ENCODE measurements at places on chromosomes 6 and 20. TPM values are rescaled to one million over a fixed set of nuclear protein-coding genes. Genes with fewer than 3 reads are reported as not detected.

- no peak for DNase-seq
Measured at GRCh38 chr6:86476311-86476710, 461.0 kb upstream of the HTR1E start.

DNA sequence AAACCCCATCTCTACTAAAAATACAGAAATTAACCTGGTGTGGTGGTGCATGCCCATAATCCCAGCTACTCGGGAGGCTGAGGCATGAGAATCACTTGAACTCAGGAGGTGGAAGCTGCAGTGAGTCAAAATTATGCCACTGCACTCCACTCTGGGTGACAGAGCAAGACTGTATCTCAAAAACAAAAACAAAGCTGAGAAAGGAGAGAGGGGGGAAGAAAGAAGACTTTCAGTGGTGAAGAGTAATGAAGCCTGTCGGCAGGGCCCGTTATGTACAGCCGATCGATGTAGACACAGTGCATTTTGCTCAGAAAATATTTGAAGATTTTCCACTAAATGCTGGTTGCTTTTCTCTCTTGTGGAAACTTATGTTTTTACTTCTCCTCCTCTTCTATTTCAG is 13.8 kb downstream of the VAPB start:
- DNase-seq: no peak

GRCh38 chr6:89360415-89360999 is 8.0 kb upstream of the UBE2J1 start:
- DNase-seq: peak; percentile 77

DNA sequence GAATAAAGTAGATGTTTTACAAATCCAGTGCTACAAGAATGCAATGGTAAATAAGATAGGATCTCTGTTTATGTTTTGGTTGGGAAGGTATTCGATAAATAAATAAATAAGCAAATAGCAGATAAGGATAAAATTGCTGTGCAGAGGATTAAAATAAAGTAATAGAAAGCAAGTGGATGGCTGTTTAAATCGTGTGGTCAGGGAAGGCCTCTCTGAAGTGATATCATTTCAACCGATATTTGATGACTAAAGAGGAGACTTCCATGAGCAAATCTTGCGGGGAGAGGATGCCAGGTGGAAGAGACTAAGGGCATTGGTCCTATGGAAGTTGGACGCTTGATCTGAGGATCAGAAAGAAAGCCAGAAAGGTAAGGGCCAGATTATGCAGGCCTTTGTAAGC is 92.0 kb upstream of the CCN2 start:
- no peak for DNase-seq

RIN2 gene
- 56.6 TPM for total RNA-seq

GRCh38 chr6:119742188-119742803 is 392.7 kb upstream of the MAN1A1 start:
- peak; percentile 36 for DNase-seq

DNA sequence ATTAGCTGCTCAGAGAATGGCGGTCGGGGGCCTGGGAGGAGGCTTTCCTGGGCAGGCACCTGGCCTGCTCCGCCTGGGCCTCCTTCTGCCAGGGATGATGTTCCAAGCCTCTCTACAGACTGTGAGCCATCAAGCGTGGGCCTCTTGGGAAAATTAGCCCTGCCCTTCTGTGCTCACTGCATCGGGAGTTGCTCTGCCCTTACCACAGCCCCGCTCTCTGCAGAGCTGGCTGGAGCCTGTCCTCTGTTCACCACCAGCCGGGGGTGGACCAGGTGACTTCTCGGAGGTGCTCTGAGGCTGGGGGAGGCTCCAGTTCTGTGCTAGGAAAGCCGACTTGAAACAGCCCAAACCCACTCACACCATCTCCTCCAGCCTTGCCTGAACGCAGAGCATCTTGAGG is 24.2 kb downstream of the MDGA1 start:
- no peak for DNase-seq

DNA sequence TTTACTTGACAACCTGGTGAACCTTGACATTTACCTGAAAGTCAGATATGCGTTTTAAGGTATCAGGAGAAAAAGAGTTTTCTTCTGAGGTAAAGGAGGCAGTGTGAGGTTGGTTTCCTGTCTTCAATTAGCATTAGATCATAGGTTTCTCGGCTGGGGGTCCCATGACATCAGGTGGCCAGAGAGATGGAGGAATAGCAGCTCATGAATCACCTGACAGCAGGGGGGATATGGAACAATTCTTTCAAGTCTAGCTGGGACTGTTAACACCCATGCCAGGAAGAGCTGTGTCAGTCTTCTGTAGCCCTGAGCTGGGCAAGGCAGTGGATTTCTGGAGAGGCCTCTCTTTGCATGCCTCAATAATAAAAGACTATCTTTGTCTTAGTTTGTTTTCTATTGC is 108.0 kb upstream of the TMEM170B start:
- DNase-seq: peak; percentile 94

GRCh38 chr6:161151660-161152526 is 122.0 kb downstream of the AGPAT4 start:
- peak; percentile 29 for DNase-seq

SNAP91 gene
- not detected for total RNA-seq

- DNase-seq: no peak
Measured at GRCh38 chr6:167738386-167738785, 88.3 kb upstream of the AFDN start.

- no peak for DNase-seq
Measured at GRCh38 chr6:170440437-170440836, 112.7 kb downstream of the PSMB1 start.

DNA sequence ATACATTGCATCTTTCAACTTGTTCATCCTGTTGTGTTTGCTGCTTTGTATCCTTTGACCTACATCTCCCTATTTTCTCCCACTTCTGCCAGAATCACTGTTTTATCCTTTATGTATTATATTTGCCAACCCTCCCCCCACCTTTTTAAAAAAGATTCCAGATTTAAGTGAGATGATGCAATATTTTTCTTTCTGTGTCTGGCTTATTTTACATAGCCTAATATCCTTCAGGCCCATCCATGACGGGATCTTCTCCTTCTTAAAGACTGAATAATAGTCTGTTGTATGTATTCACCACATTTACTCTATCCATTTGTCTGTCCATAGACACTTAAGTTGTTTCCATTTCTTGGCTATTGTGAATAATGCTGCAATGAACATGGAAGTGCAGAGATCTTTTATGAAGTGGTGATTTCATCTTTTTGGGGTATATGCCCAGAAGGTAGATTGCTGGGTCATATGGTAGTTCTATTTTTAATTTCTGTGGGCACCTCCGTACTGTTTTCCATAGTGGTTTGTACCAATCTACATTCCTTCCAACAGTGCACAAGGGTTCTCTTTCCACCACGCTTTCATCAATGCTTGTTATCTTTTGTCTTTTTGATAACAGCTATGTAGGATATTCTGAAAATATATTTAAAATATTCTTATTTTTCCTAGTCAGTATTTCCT is 181.0 kb downstream of the CDKAL1 start:
- no peak for DNase-seq

DNA sequence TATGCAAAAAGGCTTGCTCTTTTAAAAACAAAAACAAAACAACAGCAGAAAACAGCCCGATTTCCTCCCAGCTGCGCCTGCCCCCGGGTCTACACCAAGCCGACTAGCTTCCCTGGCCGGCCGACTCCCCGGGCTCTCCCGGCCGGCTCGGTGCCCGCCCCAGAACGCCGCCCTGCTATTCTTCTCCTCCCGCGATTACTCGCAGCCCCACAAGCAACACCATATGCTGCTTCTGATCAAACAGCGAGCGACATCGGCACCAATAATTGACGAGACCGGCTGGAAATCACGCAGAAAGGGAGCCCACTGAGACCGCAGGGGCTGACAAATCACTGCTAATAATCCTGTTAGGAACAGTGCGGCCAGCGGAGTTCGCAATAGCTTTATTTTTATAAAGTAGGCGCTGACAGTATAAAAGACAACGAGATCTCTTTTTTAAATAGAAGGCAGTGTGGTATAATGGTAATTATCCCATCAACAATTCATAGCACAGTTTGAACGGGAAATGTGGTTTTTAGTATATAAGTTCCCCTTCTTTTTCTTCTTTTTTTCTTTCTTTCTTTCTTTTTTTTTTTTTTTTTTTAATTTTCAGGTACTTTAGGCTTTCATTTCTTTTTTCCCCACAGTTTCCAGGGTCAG is 3.3 kb downstream of the SIM1 start:
- peak; percentile 81 for DNase-seq

DNA sequence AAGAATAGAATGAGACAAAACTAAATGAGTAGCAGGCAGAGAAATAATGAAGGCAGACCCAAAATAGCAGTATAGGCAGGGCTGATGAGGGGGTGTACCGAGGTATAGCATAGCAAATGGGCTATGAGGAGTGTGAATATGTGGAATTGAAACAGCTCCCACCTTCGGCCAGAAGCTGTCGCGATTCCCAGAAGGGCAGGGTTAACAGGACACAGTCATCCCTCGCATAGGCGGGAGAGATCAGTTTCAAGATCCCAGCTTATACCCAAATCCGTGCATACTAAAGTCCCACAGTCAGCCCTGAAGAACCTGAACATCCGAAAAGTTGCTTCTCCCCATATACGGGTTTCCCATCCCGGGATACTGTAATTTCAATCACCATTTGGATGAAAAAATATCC is 82.7 kb downstream of the PTPRK start:
- DNase-seq: no peak

GPR63 gene
- not detected for total RNA-seq

- DNase-seq: no peak
Measured at GRCh38 chr20:55678126-55678525, 327.2 kb downstream of the CBLN4 start.

DNA sequence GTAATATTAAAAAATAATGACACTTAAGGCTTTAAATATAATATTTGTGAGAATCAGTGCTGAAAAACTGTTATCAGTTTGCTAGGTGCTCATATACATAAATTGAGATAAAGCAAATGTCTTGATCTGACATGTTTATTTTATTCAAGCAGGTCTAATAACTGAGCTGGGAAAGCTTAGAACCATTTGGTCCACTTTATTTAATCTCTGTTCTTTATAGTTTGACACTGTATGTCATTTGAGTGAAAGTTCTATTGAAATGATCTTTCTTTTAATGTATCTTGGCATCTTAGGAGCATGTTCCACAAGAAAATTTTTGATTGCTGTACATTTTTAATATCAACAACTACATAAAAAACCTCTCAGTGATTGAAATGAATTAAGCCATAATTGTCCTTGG is 772.0 kb upstream of the NRSN1 start:
- DNase-seq: no peak

GRCh38 chr6:106360410-106360988 is at the start of gene CRYBG1:
CRYBG1 (plus strand) TSS chr6:106360717; CDS start chr6:106360909, 192 bp downstream.
- DNase-seq: peak; percentile 58

GRCh38 chr20:6828794-6829423 is 61.4 kb downstream of the BMP2 start:
- peak; percentile 69 for DNase-seq

DNA sequence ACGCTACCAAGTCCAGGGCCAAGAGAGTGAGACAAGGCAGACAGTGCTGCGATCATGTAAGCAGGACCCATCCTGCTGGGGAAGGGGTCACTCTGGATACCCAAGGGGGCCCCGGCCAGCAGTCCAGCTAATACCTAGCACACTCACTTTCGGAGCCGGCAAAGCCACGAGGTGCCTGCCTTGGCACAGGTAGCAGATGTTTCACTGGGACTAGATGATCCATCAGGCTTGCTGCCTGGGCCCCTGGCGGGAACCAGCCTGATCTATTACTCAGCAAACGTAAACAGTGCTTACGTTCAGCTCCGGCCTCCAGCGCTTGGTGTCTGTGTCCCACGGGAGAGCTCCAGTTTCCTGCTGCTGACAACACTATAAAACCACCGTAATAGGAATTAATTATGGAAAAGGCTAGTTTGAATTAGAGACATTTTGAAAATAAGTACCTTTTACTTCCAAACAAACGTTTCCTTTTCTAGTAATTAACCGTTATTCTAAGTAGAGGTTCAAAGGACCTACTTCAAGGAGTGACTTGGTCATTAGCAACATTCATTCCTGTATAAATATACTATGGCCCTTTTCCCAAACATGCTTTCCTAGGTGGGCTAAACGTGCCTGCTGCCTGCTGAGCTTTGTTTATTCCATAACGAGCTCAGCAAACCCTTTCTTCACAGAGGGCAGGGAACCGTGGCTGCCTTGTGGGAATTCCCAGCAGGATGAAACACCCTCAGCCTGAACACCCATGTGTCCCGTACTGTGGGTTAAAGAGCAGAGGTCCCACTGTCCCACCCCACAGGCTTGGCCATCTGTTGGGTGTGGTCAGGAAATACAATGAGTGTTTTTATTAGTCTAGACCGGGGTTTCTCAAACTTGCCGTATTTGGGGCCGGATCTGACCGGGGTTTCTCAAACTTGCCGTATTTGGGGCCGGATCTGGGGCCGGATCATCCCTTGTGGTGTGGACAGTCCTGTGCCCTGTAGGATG is 18.4 kb downstream of the SLC22A23 start:
- peak; percentile 74 for DNase-seq

GRCh38 chr20:36055145-36055544 is 86.8 kb downstream of the CNBD2 start:
- DNase-seq: no peak

- peak; percentile 100 for DNase-seq
Measured at GRCh38 chr20:4443016-4443415, 278.7 kb upstream of the PRND start.

SYCP2L gene
- not detected for total RNA-seq

PCK1 gene
- not detected for total RNA-seq

DNA sequence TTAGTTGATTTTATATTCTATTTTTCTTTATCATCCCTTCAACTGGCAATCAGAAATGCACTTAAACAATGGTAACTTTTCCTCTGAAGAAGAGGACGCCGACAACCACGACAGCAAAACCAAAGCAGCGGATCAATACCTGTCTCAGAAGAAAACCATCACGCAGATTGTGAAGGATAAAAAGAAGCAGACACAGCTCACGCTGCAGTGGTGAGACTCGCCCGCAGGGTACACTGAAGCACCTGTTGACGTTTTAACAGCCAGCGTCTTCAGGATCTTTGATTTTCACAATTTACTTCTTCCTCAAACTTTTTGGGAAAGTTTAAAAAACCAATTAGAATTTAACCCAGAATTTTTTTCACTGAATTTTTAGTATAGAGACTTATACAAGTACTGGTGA is 701 bp downstream of the RFX6 start:
- no peak for DNase-seq

KHDC1 gene
- 11.4 TPM for total RNA-seq

DNA sequence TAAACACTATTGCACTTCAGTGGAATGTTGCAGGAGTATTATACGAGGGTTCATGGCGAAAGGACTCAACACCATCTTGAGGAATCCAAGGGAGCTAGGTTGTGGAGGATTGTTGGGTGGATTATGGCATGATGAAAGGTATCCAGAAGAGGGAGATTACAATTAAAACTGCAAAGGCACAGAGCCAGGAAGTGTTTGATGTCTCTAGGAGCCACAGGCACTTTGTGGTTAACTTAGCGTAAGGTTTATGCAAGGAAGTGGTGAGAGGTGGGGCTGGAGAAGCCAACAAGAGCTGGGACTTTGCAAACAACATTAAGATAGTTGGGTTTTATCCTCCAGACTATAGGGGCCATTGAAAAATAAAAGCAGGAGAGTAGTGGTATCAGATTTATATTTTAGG is 86.6 kb upstream of the TPD52L1 start:
- peak; percentile 95 for DNase-seq

Data from M059J (cell line).